Peyer's patch (tissue), 4 donors: ENCODE measurements at places on chromosomes 1 and 21. TPM values are rescaled to one million over a fixed set of nuclear protein-coding genes. Genes with fewer than 3 reads are reported as not detected.

DNA sequence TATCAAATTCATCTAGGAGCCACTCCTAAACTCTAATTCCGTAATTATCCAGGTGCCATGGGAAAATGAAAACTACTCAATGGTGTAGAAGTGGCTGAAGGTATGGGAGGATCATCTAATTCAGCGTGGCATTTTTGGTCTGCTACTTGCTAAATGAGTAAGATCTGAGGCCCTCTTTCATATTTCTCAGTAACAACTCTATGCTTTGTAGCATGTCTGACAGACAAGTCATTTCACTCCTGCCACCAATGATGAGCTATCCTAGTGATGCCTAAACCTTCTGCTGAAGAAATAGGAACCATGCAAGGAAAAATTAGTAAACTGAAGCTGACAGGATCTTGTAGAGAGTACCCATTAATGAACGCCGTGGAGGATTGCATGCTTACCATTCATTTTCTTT, 145.3 kb downstream of the NTNG1 start:
- DNase-seq = no peak
- no peaks in the 10 kb centered on the region for H3K4me1 ChIP-seq
- no peak overlapping the region for H3K4me3 ChIP-seq
- H3K27me3 ChIP-seq = no peaks in the 10 kb centered on the region
- H3K36me3 ChIP-seq = no peaks in the 10 kb centered on the region

DNA sequence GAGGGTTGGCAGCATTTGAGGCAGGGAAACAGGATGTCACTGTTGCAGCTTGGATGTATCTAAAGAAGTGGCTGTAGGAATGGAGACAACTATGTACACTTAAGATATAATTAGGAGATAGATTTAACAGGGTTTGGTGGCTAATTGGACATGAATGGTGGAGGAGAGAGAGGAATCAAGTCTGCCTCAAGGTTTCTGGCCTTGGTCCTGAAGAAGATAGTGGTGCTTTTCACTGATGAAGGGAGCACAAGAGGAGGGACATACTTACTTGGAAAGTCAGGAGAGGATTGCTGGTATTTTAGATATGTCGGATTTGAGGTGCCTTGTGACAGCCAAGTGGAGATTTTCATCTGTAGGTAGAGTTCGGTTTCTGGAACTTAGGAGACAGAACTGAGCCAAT, 123.9 kb downstream of the ST6GALNAC3 start:
- H3K27me3 ChIP-seq = no peaks in the 10 kb centered on the region
- DNase-seq = no peak
- no peak overlapping the region for H3K27ac ChIP-seq

- H3K27me3 ChIP-seq = no peaks in the 10 kb centered on the region
- DNase-seq = peak; percentile 34
- H3K4me3 ChIP-seq = no peak overlapping the region
Observed at GRCh38 chr1:180157108-180157507, 2.4 kb downstream of the QSOX1 start.

DNA sequence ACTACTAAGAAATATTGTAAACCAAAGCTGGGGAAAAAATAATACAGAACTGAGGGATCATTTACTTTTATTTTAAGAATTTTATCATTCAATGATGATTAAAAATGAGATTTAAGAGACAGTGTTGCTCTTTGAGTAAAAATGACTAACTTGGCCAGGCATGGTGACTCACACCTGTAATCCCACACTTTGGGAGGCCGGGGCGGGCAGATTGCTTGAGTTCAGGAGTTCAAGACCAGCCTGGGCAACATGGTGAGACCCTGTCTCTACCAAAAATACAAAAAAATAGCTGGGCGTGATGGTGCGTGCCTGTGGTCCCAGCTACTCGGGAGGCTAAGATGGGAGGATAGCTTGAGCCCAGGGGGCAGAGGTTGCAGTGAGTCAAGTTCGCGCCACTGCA, 21.8 kb upstream of the PLEKHO1 start:
- H3K4me1 ChIP-seq = no peaks in the 10 kb centered on the region
- H3K27me3 ChIP-seq = no peaks in the 10 kb centered on the region
- H3K36me3 ChIP-seq = no peaks in the 10 kb centered on the region
- DNase-seq = no peak
- H3K4me3 ChIP-seq = no peak overlapping the region

GRCh38 chr1:11731691-11732283, 4.1 kb upstream of the AGTRAP start:
- no peaks in the 10 kb centered on the region for H3K27me3 ChIP-seq
- no peaks in the 10 kb centered on the region for H3K36me3 ChIP-seq
- DNase-seq = no peak
- peak overlapping the region; percentile 15 for H3K4me3 ChIP-seq

SRGAP2 gene
- 14.2 TPM for total RNA-seq

ZNF670 gene
- 1.8 TPM for total RNA-seq

DDAH1 gene
- total RNA-seq = 40.8 TPM

ITGB2 gene
- 20.5 TPM for total RNA-seq

S1PR1 gene
- total RNA-seq = 27.2 TPM
